ENCODE measurements at places on chromosomes 3 and 15.

GRCh38 chr3:159763602-159764489 lies 224.8 kb upstream of the IL12A start:
- DNase-seq, result no peak

GRCh38 chr3:17411157-17411877 lies 331.1 kb downstream of the TBC1D5 start:
- DNase-seq, result no peak

DNA sequence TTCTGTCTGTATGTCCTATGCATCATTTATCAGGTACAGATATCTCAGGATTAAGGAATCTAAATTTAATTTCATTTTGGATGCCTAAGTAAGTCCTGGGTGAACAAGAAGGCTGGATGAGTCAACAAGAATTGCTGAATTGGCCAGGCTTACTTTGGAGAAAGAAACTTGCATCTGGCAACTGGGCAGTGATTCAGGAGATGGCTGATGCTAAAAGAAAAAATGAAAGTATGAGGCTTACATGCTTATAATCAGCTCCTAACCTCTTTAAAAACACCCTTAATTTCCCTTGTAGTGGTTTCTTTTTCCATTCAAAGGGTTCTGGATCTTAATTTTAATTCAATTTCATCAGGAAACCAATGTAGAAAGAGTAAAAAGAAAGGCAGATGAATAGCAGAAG lies 228.8 kb upstream of the PEX5L start:
- DNase-seq, result no peak

- DNase-seq, result no peak
Observed at GRCh38 chr3:192817506-192817905, 90.2 kb upstream of the FGF12 start.

DNA sequence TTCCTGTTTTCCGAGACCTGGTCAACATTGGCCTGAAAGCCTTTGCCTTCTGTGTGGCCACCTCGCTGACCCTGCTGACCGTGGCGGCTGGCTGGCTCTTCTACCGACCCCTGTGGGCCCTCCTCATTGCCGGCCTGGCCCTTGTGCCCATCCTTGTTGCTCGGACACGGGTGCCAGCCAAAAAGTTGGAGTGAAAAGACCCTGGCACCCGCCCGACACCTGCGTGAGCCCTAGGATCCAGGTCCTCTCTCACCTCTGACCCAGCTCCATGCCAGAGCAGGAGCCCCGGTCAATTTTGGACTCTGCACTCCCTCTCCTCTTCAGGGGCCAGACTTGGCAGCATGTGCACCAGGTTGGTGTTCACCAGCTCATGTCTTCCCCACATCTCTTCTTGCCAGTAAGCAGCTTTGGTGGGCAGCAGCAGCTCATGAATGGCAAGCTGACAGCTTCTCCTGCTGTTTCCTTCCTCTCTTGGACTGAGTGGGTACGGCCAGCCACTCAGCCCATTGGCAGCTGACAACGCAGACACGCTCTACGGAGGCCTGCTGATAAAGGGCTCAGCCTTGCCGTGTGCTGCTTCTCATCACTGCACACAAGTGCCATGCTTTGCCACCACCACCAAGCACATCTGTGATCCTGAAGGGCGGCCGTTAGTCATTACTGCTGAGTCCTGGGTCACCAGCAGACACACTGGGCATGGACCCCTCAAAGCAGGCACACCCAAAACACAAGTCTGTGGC lies 16.9 kb downstream of the TMEM43 start:
- no peak for DNase-seq

Measured in activated T-cell treated with anti-CD3 and anti-CD28 coated beads for 1 hour (primary cell).